Stimulated activated CD4-positive, alpha-beta T cell treated with anti-CD3 and anti-CD28 coated beads, Interleukin-12 subunit alpha, Interleukin-12 subunit beta, amount 100 ng/mL, for 48 hours (primary cell): ENCODE measurements at places on chromosomes 1 and 21.

DNA sequence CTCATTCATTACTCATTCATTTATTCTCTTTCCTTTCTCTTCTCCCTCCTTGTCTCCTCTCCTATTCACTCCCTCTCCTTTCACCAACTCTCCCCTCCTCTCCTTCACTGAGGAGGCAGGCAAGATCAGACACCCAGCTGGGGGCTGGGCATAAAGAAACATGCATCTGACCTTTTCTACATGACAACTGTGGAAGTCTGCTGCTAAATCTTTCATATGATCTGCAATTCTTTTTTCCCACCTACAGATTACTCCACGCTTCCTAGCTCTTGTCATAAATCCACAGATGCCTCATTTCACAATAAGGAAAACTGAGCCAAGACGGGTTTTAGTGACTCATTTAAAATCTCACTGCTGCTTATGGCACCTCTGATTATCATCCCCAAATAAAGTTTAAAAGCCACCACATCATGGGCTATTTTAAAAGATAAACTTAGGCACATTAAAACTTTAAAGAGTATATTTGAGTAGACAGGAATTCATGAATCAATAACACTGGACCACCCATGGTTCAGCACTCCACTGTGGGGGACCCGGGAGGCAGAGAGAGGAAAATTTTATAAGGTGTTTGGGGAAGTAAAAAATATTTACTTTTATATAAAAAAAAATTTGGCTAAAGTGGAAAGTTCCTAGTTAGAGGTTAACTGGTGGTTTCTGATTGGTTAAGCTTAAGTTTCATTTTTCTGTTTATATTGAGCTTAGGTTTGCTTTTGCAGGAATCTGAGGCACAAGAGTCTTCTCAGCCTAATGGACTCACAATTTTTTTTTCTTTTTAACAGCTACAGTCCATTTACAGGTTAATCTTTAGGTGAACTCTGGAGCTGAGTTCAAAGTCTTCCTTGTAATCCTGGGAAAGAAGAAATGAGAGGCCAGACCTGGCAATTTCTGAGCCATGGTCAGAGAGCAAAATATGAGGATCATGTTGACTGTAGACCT is 55.8 kb upstream of the DNAH14 start:
- no peak for DNase-seq

DNA sequence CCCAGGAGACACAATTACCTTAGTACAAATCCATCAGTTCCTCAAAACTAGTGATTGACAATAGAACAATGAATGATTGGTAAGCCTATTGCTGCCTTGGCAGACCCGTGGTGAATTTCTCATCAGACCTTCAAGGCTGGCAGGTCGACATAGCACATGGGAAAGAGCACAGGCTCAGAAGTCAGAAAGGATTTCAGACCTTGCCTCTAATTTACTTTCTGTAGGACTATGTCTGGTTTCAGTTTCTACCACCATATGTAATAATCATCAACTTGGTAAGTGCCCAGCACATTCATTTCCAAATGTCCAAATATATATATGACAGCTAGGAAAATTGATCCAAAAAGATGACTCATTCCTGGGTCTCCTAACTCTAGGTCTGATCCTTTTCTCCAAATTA is 62.5 kb upstream of the GRHL3 start:
- DNase-seq, result no peak

DNA sequence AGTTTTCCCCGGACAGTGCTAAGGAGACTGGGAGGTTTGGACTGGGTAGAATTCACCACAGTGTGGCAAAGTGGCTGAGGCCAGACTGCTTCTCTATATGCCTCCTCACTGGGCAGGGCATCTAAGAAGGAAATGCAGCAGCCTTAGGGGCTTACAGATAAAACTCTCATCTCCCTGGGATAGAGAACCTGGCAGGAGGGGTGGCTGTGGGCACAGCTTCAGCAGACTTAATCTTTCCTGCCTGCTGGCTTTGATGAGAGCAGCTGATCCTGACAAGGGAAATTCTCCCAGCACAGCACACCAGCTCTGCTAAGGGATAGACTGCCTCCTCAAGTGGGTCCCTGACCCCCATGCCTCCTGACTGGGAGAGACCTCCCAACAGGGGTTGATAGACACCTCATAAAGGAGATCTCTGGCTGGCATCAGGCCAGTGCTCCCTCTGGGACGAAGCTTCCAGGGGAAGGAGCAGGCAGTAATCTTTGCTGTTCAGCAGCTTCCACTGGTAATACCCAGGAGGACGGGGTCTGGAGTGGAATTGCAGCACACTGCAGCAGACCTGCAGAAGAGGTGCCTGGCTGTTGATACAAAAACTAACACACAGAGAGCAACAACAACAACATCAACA is 25.2 kb downstream of the KIFAP3 start:
- no peak for DNase-seq

DNA sequence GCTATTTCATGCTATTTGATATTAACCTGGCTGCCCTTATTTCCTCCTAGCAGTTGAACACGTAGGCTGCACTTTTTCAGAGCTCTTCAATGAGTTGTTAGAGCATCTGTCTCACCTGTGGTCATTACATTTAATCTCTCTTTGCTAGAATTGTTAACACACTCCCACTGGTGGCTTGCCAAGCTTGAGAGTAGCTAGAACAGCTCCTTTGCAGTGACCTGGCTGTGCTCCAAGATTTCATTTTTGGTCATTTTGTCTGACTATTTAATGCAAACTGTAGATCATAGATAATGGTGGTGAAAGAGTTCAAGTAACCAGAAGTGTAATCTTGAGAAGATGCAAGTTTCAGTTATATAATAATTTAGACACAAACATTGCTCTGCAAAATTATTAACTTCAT is 105.6 kb downstream of the LRRC7 start:
- no peak for DNase-seq

DNA sequence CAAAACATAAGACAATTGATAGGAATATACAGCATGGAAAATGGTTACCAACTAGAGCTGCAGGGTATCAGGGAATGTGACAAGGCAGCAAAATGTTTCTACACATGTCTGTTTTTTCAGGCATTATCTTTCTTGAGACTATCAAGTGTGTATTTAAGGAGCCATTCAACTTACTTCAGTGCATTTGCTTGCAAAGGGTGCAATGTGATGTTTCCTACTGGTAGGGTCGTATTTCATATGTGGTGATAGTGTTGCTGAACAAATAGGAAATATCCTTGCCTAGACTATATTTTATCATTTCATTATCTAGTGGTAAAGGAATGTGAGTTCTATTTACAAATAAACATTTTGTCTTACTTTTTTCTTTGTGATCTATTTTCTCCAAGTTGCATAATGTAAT is 42.4 kb downstream of the PTPRC start:
- no peak for DNase-seq
